Osteoblast (primary cell): ENCODE measurements at places on chromosomes 1 and 21. TPM values are rescaled to one million over a fixed set of nuclear protein-coding genes. Genes with fewer than 3 reads are reported as not detected.

DNA sequence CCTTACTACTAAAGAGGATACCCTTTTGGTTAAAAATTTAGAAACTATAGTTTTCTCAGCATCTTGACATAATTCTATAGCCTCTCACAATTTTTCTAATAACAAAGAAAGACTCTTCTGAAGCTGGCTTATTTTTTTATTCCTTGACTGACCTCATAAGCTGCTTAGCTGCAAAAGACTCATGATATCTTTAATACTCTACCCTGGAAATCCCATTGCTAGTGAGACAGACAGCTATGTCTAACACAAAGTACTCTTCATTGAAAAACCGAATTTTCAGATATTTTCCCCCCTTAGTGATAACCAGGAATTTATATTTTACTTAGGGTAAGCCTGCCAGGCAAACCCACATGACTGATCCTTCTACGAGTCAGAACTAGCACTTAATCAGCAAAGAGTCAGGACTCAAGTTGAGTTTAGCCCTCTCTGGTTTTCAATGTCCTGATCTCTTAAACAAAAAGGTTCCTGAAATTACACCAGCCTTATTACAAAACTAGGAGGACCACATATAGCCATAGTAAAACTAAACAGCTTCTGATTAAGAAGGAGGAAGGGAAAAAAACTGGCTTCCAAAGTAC is 56.9 kb downstream of the ENAH start:
- no peak overlapping the region for H3K4me3 ChIP-seq
- H3K27ac ChIP-seq = peak overlapping the region; percentile 37
- no peak for DNase-seq
- H3K4me1 ChIP-seq = peaks cover 14% of the 10 kb centered on the region

- no peak for DNase-seq
- H3K36me3 ChIP-seq = no peaks in the 10 kb centered on the region
- H3K27ac ChIP-seq = no peak overlapping the region
- H3K4me3 ChIP-seq = no peak overlapping the region
- H3K27me3 ChIP-seq = no peaks in the 10 kb centered on the region
- no peaks in the 10 kb centered on the region for H3K4me1 ChIP-seq
Observed at GRCh38 chr1:227215863-227216510, 102.3 kb downstream of the CDC42BPA start.

- peaks cover 14% of the 10 kb centered on the region for H3K27me3 ChIP-seq
- no peaks in the 10 kb centered on the region for H3K36me3 ChIP-seq
- no peak overlapping the region for H3K4me3 ChIP-seq
- no peak for DNase-seq
Observed at GRCh38 chr1:6704746-6705145, 3.1 kb upstream of the DNAJC11 start.

DNA sequence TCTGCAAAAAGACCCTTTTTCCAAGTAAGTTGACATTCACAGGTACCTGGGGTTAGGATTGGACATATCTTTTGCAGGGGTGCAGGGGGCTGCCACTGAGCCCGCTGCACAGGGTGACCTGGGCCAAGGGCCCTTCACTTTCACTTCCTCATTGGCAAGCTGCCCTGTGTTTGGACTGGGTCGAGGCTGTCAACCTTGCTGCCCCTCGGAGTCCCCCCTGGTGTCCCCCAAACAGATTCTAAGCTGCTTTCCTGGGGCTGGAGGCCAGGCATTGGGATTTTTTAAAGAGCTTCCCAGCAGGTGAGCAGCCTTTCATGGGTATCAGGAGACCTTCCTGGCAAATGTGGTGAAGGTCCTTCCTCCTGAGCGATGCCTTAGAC is 7.9 kb upstream of the UMODL1 start:
- H3K27ac ChIP-seq = no peak overlapping the region
- H3K4me1 ChIP-seq = peaks cover 9% of the 10 kb centered on the region
- no peaks in the 10 kb centered on the region for H3K36me3 ChIP-seq
- peaks cover 32% of the 10 kb centered on the region for H3K27me3 ChIP-seq
- DNase-seq = peak; percentile 85
- no peak overlapping the region for H3K4me3 ChIP-seq

Gene TAGLN2
- 156 and 159 TPM in 2 replicates for total RNA-seq

DNA sequence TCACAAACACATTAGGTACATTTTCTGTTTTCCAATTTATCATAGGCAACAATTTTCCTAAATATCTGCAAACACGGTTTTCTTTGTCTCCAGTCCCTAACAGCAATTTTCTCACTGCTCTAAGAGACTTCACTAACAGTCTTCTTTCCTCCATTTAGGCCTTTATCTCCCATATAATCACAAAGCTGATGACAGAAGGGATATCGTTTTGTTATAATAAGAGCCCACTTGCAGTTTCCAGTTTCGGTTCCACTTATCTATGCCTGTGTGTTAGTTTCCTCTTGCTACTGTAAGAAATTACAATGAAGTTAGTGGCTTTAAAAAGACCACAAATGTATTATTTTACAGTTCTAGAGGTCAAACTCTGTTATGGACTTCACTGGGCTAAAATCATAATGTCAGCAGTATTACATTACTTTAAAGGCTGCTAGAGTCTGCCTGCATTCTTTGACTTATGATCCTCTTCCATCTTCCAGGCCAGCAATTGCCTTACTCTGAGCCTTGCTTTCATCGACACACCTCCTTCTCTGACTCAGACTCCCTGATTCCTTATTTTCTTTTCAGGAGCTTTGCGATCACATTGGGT is 549.3 kb downstream of the NCAM2 start:
- no peak for DNase-seq
- no peaks in the 10 kb centered on the region for H3K4me1 ChIP-seq
- H3K27me3 ChIP-seq = no peaks in the 10 kb centered on the region
- no peak overlapping the region for H3K4me3 ChIP-seq
- H3K36me3 ChIP-seq = no peaks in the 10 kb centered on the region
- H3K27ac ChIP-seq = no peak overlapping the region

DNA sequence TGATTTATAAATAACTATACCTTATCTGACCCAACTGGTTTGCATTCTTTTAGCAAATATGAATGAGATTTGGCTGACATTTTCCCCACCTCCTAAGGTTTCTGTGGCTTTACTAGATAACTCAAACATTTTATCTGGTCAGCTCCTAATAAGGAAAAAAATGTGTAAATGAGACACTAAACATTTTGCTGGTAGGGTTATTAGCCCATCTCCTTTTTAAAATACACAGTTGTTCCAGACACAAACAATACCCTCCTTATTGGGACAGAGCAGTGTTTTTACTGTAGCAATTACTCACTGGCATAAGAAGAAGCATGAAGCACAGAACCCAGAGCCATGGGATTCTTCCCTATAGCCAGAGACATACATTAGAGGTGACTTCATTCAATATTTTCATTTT is 53.8 kb upstream of the NUF2 start:
- H3K36me3 ChIP-seq = no peaks in the 10 kb centered on the region
- no peaks in the 10 kb centered on the region for H3K27me3 ChIP-seq
- no peaks in the 10 kb centered on the region for H3K4me1 ChIP-seq
- no peak for DNase-seq

Gene NLRP3
- 0.36 and 0.59 TPM in 2 replicates for total RNA-seq

Gene FBLIM1
- total RNA-seq = 108 and 121 TPM in 2 replicates

GRCh38 chr1:147509786-147510395 is 31.4 kb upstream of the BCL9 start:
- H3K36me3 ChIP-seq = no peaks in the 10 kb centered on the region
- H3K4me1 ChIP-seq = no peaks in the 10 kb centered on the region
- H3K27me3 ChIP-seq = peaks cover 20% of the 10 kb centered on the region
- H3K4me3 ChIP-seq = no peak overlapping the region
- no peak for DNase-seq

GRCh38 chr1:107964336-107965109 is 457 bp downstream of the VAV3 start:
- H3K27ac ChIP-seq = no peak overlapping the region
- peaks cover 5% of the 10 kb centered on the region for H3K4me1 ChIP-seq
- peak; percentile 47 for DNase-seq
- H3K36me3 ChIP-seq = no peaks in the 10 kb centered on the region

Gene RGSL1
- total RNA-seq = not detected in 2 replicates

DNA sequence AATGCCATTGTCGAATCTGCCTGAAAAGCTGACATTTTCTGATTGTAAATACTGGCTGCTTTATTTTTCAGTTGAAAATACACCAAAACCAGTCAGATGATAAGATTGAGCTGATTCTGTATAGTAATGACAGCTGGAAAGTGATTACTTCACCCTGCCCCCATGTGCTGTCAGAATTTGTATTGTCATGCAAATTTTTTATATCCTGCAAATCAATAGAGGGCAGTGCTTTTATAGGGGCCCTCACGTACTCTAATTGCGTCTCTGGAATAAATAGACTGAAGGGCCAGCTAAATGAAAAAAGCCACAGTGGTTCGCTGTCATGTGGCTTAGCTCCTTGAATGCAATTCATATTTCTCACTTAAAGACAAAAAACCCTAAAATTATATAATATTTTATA is 208.6 kb downstream of the LHX8 start:
- no peak overlapping the region for H3K4me3 ChIP-seq
- H3K36me3 ChIP-seq = no peaks in the 10 kb centered on the region
- DNase-seq = no peak
- no peaks in the 10 kb centered on the region for H3K4me1 ChIP-seq
- H3K27ac ChIP-seq = no peak overlapping the region

- H3K27me3 ChIP-seq = no peaks in the 10 kb centered on the region
- no peak overlapping the region for H3K27ac ChIP-seq
- H3K4me1 ChIP-seq = peaks cover 10% of the 10 kb centered on the region
- H3K36me3 ChIP-seq = no peaks in the 10 kb centered on the region
- no peak overlapping the region for H3K4me3 ChIP-seq
Observed at GRCh38 chr1:77280962-77281361, 857 bp upstream of the AK5 start.

Gene IGSF21
- total RNA-seq = not detected in 2 replicates

DNA sequence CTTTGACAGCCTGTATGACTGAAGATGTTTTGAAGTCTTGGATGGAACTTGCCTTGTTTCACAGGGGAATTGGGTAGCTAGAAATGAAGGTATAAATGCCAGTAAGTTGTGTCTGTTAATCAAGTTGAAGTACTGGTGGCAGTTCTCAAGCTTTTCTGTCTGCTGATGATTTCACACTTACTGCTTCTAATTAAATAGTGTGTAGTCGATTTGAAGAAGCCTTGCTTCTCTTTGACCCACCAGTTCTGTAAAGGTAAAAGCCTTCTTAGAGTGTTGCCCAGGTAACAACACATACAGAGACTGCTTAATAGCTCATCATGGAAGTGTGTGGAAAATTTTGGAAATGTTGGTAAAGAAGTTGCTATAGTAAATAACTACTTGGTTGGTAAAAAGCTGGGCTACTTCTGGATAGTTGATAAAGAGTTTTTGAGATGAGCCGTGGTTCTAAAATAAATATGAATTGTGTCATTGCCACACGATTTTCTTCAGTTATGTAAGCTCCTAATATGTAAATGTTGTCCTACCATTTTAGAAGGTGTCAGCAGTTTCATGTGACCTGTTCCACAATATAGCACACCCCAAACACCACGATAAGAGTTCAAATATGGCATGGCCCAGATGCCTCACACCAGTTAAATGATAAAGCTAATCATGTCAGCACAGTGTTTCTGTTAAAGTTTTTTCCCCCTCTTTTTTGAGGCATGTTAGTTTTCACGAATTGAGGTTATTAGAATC is 7.4 kb downstream of the RABGAP1L start:
- no peak for DNase-seq
- H3K27me3 ChIP-seq = no peaks in the 10 kb centered on the region
- no peak overlapping the region for H3K4me3 ChIP-seq

GRCh38 chr1:218259800-218260199 is 25.3 kb upstream of the RRP15 start:
- H3K27me3 ChIP-seq = peaks cover 2% of the 10 kb centered on the region
- no peak overlapping the region for H3K4me3 ChIP-seq
- no peak overlapping the region for H3K27ac ChIP-seq

DNA sequence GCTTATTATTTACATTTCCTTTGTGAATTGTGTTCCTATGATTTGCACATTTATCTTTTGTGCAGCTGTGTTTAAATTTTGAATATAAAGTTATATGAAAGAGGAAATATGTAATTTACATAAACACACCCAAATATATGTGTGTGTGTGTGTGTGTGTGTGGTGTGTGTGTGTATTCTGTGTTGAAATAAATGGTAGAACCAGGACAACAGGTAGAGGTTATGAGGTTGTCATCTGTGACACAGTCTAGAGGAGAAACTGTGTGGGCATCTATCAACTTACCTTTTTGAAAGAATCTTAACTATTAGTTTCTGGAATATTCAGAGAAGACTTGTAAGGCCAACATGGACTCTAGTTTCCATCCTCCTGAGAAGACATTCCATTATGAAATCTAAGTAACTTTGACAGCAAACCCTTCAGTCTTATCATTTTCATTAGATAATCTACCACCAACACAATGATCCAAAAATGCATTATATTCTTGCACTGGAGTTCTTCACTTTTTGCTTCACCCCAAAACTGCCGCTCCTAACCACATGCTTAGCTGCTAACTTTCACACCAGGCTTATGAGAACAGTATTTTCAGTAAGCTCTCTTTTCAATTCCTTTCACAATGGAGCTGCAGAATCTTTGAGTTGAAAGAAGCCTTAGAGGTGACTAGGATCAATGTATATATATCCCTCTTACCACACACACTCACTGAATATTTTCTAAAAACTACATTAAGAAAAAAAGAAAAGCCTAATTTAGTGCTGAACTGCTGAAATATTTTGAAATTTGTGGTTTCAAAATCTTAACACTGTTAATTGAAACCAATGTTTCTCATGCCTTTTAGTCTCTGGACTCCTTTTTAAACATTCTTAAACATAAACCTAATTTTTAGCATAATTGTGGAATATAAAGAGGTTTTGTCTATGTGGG is 21.8 kb downstream of the PTPRC start:
- no peak overlapping the region for H3K4me3 ChIP-seq
- no peak overlapping the region for H3K27ac ChIP-seq
- peaks cover 28% of the 10 kb centered on the region for H3K4me1 ChIP-seq
- DNase-seq = no peak
- no peaks in the 10 kb centered on the region for H3K36me3 ChIP-seq

- peaks cover 14% of the 10 kb centered on the region for H3K4me1 ChIP-seq
- no peaks in the 10 kb centered on the region for H3K27me3 ChIP-seq
- H3K36me3 ChIP-seq = no peaks in the 10 kb centered on the region
- no peak for DNase-seq
- H3K27ac ChIP-seq = no peak overlapping the region
- H3K4me3 ChIP-seq = no peak overlapping the region
Observed at GRCh38 chr1:66444438-66445265, 89.3 kb upstream of the SGIP1 start.

Gene LDLRAD1
- total RNA-seq = not detected in 2 replicates

- no peak overlapping the region for H3K4me3 ChIP-seq
- H3K27me3 ChIP-seq = no peaks in the 10 kb centered on the region
- DNase-seq = no peak
Observed at GRCh38 chr1:207755846-207756693, 4.2 kb downstream of the CD46 start.

- H3K27ac ChIP-seq = peak overlapping the region; percentile 93
- H3K27me3 ChIP-seq = no peaks in the 10 kb centered on the region
- DNase-seq = peak; percentile 100
Observed at GRCh38 chr1:16981269-16981849, 939 bp upstream of the MFAP2 start.

- H3K27me3 ChIP-seq = no peaks in the 10 kb centered on the region
- no peaks in the 10 kb centered on the region for H3K36me3 ChIP-seq
- no peak overlapping the region for H3K27ac ChIP-seq
Observed at GRCh38 chr1:214327514-214327913, 46.6 kb downstream of the SMYD2 start.
